Muscle of leg (tissue), 16 donors: ENCODE measurements at places on chromosomes 4 and X. TPM values are rescaled to one million over a fixed set of nuclear protein-coding genes. Genes with fewer than 3 reads are reported as not detected.

GPRASP1 gene
- total RNA-seq, result 11.7 TPM

KLHL34 gene
- total RNA-seq, result 0.09 TPM

TRIM75 gene
- 0.09 TPM for total RNA-seq

PTCHD1 gene
- total RNA-seq, result 0.53 TPM

SCFD2 gene
- total RNA-seq, result 14.8 TPM

BMX gene
- 2.2 TPM for total RNA-seq

KLB gene
- under 0.01 TPM for total RNA-seq

ZNF630 gene
- total RNA-seq, result 2.3 TPM

P2RY8 gene
- total RNA-seq, result 0.58 TPM

NFXL1 gene
- 7.6 TPM for total RNA-seq

IGFBP7 gene
- total RNA-seq, result 131 TPM

PAGE1 gene
- total RNA-seq, result not detected
